ENCODE measurements at places on chromosomes 1 and 21.

GRCh38 chr1:107058245-107059032 lies 2.0 kb downstream of the PRMT6 start:
- DNase-seq = peak; percentile 28

- no peak for DNase-seq
Measured at GRCh38 chr1:83717785-83718184, 281.1 kb downstream of the TTLL7 start.

- no peak for DNase-seq
Measured at GRCh38 chr1:164671323-164671965, 112.5 kb downstream of the PBX1 start.

- no peak for DNase-seq
Measured at GRCh38 chr1:167331650-167332049, 111.0 kb downstream of the POU2F1 start.

DNA sequence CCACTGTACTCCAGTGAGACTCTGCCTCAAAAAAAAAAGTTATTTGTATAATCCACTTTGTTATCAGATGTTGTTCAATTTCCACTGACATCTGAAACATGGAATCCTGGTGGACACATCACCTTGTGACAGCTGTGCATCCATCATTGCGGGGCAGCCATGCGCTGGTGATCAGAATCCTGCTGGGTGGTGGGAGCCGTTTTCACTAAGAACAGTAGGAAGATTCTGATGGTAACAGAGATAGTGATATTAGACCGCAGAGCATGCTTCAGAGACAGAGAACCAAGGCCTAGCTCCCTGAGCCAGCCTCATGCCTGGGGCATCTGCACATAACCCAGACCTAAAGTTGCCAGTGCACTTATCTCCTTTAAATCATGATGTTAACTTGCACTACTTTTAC lies 3.1 kb upstream of the SPRR3 start:
- no peak for DNase-seq

GRCh38 chr1:25952841-25953401 lies 44.9 kb downstream of the PAFAH2 start:
- no peak for DNase-seq

DNA sequence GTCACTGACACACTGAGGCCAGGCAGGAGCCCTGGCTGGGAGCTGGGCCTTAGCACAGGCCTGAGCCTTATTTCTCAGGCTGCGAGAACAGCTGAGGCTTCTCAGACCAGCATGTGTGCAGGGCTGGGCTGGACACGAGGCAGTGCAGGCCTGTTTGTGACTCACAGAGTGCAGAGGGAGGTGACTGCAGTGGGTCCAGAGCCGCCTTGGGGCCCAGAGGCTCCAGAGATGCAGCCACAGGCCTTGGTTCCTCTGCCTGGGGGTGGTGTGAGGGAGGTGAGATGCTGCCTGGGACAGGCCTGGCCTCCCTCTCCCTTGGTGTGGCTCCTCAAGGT lies 61.2 kb upstream of the ETV3 start:
- DNase-seq = no peak

DNA sequence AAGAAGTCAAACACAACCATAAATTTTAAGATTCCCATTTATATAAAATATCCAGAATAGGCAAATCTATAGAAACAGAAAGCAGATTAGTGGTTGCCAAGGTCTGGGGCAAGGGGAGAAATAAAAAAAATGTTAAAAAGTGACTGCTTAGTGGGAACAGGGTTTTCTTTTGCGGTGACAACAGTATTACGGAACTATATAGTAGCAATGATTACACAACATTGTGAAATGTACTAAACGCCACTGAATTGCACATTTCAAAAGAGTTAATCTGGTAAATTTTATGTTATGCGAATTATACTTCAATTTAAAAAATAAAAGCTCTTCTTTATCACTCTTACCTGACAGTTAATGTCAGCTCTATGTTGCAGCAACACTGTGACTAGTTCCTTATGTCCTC lies 105.2 kb downstream of the ACBD6 start:
- DNase-seq = peak; percentile 65

GRCh38 chr21:15278279-15278678 lies 213.5 kb upstream of the NRIP1 start:
- DNase-seq = no peak

- no peak for DNase-seq
Measured at GRCh38 chr1:54906586-54906985, 19.6 kb upstream of the DHCR24 start.

DNA sequence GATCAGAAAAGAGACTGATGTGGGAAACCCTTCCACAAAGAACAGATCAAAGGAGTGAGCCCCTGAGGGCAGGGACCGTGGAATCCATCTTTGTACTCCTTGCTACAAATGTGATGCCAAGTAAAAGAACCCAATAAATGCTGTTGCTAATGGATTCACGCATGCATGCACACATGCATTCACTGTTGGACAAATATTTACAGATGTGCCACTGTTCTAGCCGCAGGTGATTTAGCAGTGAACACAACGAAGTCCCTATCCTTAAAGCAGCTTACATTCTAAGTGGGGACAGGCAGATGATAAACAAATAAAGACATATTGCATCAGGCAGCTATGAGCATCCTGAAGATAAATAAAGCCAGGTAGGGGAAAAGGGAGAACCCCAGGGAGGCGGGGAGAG lies 67.8 kb downstream of the ITPKB start:
- no peak for DNase-seq

- DNase-seq = no peak
Measured at GRCh38 chr21:29568020-29568697, 269.4 kb downstream of the BACH1 start.

DNA sequence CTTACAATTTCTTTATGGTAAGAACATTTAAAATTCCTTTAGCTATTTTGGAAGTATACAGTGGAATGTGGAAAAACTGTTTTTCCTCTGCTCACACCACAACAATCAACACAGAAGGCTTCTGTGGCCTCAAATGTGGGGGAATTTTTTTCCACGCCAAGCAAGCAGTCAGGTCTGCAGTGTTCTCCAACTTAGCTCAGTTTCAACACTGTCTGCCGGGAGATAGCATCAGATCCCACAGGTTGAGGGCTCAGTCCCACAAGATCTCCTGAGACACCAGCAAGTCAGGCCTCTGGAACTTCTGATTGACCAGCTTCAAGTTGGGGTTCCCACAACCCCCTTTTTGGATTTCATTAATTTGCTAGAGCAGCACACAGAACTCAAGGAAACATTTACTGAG lies 50.3 kb downstream of the PTBP2 start:
- no peak for DNase-seq

GRCh38 chr1:245217853-245218608 lies 63.2 kb downstream of the KIF26B start:
- no peak for DNase-seq

DNA sequence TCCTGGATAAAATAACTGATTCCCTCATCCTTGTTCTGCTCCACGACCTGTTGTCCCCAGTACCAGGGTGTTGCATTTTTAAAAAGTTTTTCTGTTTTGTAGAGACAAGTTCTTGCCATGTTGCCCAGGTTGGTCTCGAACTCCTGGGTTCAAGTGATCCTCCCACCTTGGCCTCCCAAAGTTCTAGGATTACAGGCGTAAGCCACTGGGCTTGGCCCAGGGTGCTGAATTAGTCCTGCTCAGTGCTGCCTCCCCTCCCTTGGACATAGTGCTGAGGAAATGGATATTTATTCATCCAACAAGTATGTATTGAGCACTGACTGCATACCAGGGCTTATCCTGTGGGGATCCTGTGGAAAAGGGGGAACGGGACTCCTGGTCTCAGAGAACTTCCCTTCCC lies 126.4 kb downstream of the PTPRU start:
- DNase-seq = no peak

DNA sequence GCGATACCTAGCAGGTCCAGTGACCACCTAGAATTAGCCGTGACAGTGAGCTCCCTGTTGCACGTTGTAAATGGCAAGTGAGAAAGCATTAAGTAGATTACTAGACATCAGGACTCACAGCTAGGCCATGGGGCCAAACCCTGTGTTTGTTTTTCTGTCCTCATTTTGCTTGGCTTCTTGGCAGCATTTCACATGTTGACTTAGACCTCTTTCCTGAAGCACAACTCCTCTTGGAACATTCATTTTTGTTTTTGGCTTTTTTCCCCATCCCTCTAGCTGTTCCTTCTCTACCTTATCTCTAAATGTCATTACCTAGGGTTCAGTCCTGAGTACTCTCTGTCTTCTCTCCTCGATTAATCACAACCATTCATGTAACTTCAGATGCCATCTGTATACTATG lies 16.9 kb upstream of the PTPN14 start:
- no peak for DNase-seq

GRCh38 chr1:2606881-2607621 lies 20.5 kb downstream of the PRXL2B start:
- DNase-seq = no peak

DNA sequence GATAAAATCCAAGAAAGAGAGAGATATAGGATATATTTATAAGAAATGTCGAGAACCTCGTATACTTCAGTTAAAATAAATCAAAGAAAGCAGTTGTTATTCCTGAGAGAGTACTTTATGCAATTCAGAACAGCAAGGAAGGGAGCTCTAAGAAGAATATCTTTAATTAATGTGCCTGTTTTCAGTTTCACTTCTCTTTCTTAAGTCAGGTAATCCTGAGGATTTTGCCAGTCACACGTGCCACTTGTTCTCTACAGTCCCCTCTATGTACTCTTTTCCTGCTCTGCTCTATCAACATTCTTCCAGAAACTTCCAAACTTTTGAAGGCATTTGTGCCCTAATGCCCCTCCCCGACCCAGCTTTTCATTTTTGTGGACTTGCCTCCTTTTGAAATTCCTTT lies 211.9 kb downstream of the AKT3 start:
- DNase-seq = no peak

DNA sequence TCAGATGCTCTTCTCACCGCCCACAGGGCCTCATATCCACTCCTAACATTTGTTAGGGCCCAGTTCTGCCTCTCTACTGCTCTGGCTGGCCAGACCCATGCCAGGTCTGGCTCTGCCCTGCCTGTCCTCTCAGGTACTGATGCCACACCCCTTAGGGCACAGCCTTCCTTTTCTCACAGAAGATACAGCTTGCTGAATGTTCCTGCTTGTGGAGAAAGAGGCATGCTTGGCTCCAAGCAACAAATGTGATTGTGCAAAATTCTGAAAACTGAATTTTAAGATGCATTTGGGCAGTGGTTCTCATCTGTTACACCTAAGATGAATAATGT lies 178.1 kb downstream of the TGFBR3 start:
- no peak for DNase-seq

DNA sequence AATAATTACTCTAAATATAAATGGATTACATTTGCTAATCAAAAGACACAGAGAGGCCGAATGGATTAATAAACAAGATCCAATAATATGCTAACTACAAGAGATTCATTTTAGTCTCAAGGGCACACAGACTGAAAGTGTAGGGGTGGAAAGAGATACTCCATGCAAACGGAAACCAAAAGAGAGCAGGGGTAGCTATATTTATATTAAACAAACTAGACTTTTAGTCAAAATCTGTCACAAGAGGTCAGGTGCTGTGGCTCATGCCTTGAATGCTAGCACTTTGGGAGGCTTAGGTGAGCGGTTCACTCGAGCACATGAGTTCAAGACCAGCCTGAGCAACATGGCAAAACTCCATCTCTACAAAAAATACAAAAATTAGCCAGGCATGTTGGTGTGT lies 33.6 kb upstream of the DISP1 start:
- no peak for DNase-seq

DNA sequence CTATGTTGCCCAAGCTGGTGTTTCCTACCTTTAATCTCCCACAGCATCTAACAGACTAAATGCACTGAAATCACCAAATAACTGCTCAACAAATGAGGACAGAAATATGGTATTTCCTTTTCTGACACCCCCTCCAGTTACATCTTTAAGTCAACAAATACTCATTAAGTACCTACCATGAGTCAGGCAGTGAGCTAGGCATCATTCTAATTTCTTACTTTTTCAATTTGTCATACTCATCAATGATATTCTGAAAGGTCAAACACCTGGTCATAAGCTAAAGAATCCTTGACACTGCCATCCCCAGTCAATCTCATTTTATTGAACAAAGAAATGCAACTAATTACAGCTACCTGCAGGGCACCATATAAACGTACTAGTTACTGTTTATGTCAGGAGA lies 36.6 kb downstream of the LUZP1 start:
- DNase-seq = no peak

GRCh38 chr1:151713874-151714273 lies 2.7 kb downstream of the CELF3 start:
- DNase-seq = no peak

DNA sequence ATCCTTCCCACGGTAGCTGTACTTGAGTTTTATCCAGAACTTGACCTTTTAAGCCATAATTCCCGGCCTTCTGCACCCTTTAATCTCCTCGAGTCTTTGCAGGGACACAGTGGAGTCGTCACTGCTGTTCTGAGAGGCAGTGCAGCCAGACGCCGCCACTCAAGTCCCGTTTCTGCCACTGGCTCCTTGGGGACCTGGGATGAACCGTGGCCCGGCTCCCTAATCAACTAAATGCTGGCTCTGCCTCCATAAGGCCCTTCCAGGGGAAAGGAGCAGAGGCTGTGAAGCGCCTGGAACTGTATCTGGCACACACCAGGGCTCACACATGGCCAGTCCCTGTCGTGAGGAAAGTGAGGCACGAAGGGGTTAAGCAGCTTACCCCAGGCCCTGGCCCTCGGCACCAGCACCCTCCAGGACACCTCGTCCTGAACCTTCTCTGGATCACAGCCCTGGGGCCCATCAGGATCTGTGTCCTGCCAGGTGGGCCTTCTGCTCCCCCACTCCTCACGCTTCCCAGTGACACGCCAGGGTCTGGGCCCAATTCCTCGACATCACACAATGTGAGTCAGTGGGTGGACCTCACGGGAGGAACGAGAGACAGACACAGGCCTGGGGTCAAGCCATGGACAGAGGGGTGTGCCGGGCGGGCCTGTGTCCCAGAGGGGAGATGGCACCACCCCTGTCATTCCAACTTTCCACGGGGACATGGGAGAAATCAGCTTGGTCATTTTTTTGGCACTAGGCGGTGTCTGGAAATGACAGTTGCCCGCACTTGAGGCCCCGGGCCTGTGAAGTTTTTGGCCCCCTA lies 23.5 kb upstream of the C1orf174 start:
- no peak for DNase-seq

DNA sequence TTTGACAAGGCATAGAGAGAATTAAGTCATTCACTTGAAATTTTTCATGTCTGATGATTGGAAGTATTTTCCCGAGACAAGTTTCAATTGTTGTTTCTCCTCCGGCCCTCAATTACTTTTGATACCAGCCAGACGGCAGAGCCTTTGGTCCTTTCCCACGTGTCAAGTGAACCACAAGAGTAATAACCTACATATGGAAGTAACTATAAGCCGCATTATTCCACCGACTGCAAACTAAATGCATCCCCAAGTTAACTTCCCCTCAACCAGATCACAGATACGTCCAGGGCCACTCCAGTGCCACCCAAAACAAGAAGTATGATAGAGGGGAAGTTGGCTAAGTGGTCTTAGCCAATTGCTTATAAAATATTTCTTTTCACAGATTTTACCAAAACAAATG lies 20.2 kb downstream of the COLGALT2 start:
- DNase-seq = no peak

- DNase-seq = no peak
Measured at GRCh38 chr1:34029515-34029914, 135.5 kb downstream of the CSMD2 start.

GRCh38 chr1:227739636-227740035 lies 4.4 kb downstream of the SNAP47 start:
- no peak for DNase-seq

All from NB4 (cell line).